ENCODE measurements at places on chromosomes 12 and 14. TPM values are rescaled to one million over a fixed set of nuclear protein-coding genes. Genes with fewer than 3 reads are reported as not detected.

GRCh38 chr14:94062344-94062940, 18.6 kb downstream of the DDX24 start:
- H3K27me3 ChIP-seq, result no peaks in the 10 kb centered on the region
- no peak overlapping the region for H3K27ac ChIP-seq
- H3K36me3 ChIP-seq, result peaks cover 50% of the 10 kb centered on the region
- DNase-seq, result no peak
- peaks cover 26% of the 10 kb centered on the region for H3K4me1 ChIP-seq

DNA sequence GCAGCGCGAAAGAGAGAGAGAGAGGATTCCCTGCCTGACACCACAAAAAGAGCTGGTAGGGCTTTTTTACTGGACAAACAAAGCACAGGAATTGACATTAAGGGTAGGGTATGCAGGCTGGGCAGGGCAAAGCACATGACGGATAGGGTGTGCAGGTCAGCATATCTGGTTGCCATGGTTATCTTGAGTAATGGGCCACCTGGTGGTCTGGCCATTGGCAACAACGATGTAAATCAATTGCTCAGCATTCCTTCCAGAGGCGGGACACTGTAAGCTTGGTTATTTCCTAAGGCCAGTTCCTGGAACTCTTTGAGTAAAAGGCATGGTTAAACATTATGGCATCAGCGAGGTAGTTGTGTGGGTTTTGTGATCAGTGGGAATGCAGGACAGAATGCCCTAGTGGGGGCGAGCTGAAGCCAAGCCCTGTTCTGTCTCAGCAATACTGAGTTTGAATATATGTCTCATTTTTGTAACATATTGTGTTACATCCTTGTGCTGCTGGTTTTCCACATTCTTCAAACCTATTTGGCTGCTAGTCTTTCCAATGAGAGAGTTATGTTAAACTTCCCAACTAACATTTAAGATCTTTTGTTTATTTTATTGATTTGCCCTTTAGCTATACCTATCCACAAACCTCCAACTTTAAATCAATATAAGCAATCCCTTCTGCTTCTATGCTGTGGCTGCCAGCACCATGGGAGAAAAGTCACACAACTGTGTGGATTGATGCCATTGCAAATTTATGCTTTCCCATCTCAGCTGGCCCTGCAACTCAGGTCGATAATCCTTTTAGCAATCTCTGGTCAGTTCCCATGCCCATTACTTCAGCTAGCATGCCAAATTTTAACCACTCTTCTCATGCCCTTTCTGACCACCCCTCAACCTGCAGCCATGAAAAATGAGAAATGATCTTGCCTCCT, 396.7 kb upstream of the PDE3A start:
- no peak overlapping the region for H3K27ac ChIP-seq
- no peaks in the 10 kb centered on the region for H3K36me3 ChIP-seq
- no peak for DNase-seq
- no peaks in the 10 kb centered on the region for H3K4me1 ChIP-seq
- H3K4me3 ChIP-seq, result no peak overlapping the region
- H3K27me3 ChIP-seq, result no peaks in the 10 kb centered on the region

GRCh38 chr12:16531621-16532020, 74.3 kb downstream of the LMO3 start:
- no peaks in the 10 kb centered on the region for H3K4me1 ChIP-seq
- H3K36me3 ChIP-seq, result no peaks in the 10 kb centered on the region
- no peaks in the 10 kb centered on the region for H3K27me3 ChIP-seq
- no peak overlapping the region for H3K27ac ChIP-seq

- H3K4me3 ChIP-seq, result no peak overlapping the region
- H3K4me1 ChIP-seq, result no peaks in the 10 kb centered on the region
- H3K27ac ChIP-seq, result no peak overlapping the region
These were observed 188.2 kb upstream of the RMST start for GRCh38 chr12:97274386-97274785.

- no peak for DNase-seq
- H3K27ac ChIP-seq, result no peak overlapping the region
- no peak overlapping the region for H3K4me3 ChIP-seq
- no peaks in the 10 kb centered on the region for H3K4me1 ChIP-seq
These were observed 101.1 kb downstream of the CRADD start for GRCh38 chr12:93778306-93778705.

DNA sequence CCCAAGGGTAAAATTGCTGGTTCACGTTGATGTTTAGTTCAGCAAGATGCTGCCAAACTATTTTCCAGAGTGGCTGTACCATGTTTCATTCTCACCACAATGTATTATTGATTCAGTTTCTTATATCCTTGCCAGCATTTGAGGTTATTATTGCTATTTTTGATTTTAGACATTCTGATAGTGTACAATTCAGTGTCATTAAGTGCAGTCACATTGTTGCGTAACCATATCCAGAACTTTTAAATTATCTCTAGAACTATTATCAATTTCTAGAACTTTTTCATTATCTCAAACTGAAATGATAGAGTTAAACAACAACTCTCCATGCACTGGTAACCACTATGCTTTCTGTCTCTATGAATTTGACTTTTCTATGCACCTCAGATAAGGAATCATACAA, 10.7 kb upstream of the TBC1D15 start:
- H3K27me3 ChIP-seq, result no peaks in the 10 kb centered on the region
- no peak overlapping the region for H3K27ac ChIP-seq
- DNase-seq, result no peak
- H3K4me1 ChIP-seq, result no peaks in the 10 kb centered on the region
- no peaks in the 10 kb centered on the region for H3K36me3 ChIP-seq

GRCh38 chr12:16347391-16348298, at the start of gene MGST1:
Gene MGST1 (plus strand): TSS chr12:16347645. CDS start chr12:16354253, 6,608 bp downstream.
- H3K4me1 ChIP-seq, result no peaks in the 10 kb centered on the region
- H3K27me3 ChIP-seq, result no peaks in the 10 kb centered on the region
- DNase-seq, result no peak
- H3K36me3 ChIP-seq, result no peaks in the 10 kb centered on the region
- no peak within 1 kb of the TSS for H3K4me3 ChIP-seq
- H3K27ac ChIP-seq, result no peak within 1 kb of the TSS

- H3K36me3 ChIP-seq, result no peaks in the 10 kb centered on the region
- peaks cover 4% of the 10 kb centered on the region for H3K4me1 ChIP-seq
- no peaks in the 10 kb centered on the region for H3K27me3 ChIP-seq
- H3K4me3 ChIP-seq, result no peak overlapping the region
- peak; percentile 25 for DNase-seq
- H3K27ac ChIP-seq, result no peak overlapping the region
These were observed 127.0 kb downstream of the ERC1 start for GRCh38 chr12:1117970-1118563.

- no peaks in the 10 kb centered on the region for H3K4me1 ChIP-seq
- no peaks in the 10 kb centered on the region for H3K27me3 ChIP-seq
- H3K27ac ChIP-seq, result no peak overlapping the region
- no peak overlapping the region for H3K4me3 ChIP-seq
- H3K36me3 ChIP-seq, result no peaks in the 10 kb centered on the region
These were observed 110.6 kb upstream of the PRMT8 start for GRCh38 chr12:3380200-3381043.

DNA sequence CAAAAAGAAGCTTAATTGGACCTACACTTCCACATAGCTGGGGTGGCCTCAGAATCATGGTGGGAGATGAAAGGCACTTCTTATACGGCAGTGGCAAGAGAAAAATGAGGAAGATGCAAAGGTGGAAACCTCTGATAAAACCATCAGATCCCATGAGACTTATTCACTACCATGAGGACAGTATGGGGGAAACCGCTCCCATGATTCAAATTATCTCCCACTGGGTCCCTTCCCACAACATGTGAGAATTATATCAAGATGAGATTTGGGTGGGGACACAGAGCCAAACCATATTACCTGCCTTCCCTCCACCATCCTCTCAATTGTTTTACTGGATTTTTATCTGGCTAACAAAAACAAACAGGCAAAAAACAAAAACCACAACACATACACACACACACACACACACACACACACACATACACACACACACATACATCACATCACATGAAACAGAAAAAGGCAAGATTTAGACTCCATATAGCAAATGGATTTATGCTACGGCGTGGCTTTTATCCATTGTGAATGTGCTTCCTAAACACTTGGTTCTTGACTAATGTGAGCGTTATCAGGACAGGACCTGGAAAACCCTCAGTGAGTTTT, 66.7 kb downstream of the ZFP36L1 start:
- H3K36me3 ChIP-seq, result no peaks in the 10 kb centered on the region
- no peak overlapping the region for H3K4me3 ChIP-seq
- no peaks in the 10 kb centered on the region for H3K4me1 ChIP-seq
- DNase-seq, result no peak
- H3K27ac ChIP-seq, result no peak overlapping the region

- no peak overlapping the region for H3K4me3 ChIP-seq
- no peaks in the 10 kb centered on the region for H3K27me3 ChIP-seq
- no peak overlapping the region for H3K27ac ChIP-seq
- no peaks in the 10 kb centered on the region for H3K4me1 ChIP-seq
- DNase-seq, result peak; percentile 20
These were observed 8.2 kb upstream of the CLEC2A start for GRCh38 chr12:9940375-9940774.

- H3K4me1 ChIP-seq, result no peaks in the 10 kb centered on the region
- no peak overlapping the region for H3K27ac ChIP-seq
- H3K36me3 ChIP-seq, result peaks cover 43% of the 10 kb centered on the region
- no peak for DNase-seq
These were observed 7.9 kb downstream of the NRIP2 start for GRCh38 chr12:2826721-2827515.

BEST3 gene
- not detected for total RNA-seq

PTPN6 gene
- 249 TPM for total RNA-seq

HCAR3 gene
- 3.2 TPM for total RNA-seq

HPD gene
- not detected for total RNA-seq

ADGRD1 gene
- total RNA-seq, result not detected

MANSC4 gene
- not detected for total RNA-seq

Measured in naive thymus-derived CD4-positive, alpha-beta T cell (primary cell).